ENCODE measurements at places on chromosomes 7 and 10. TPM values are rescaled to one million over a fixed set of nuclear protein-coding genes. Genes with fewer than 3 reads are reported as not detected.

DNA sequence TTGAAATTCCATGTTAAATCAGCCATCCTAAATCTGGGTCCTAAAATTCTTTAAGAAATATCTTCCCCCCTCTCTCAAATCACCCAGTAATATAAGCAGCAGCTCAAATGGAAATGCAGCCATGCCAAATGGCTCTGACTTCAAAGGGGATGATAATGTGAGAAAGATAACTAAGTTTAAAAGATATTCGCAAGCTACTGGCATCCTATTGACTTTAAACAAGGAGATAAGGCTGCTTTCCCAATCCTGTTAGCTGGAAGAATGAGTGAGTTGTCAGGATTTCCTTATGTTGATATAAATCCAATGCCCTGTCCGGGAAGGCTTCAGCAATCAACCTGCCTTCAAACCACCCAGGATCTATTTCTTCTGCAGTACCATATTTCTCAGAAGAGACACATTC, 172.0 kb downstream of the FANK1 start:
- DNase-seq: no peak

- DNase-seq: no peak
Measured at GRCh38 chr10:52523696-52524095, 209.6 kb downstream of the DKK1 start.

- no peak for DNase-seq
Measured at GRCh38 chr7:36944838-36945237, 220.5 kb upstream of the AOAH start.

DNA sequence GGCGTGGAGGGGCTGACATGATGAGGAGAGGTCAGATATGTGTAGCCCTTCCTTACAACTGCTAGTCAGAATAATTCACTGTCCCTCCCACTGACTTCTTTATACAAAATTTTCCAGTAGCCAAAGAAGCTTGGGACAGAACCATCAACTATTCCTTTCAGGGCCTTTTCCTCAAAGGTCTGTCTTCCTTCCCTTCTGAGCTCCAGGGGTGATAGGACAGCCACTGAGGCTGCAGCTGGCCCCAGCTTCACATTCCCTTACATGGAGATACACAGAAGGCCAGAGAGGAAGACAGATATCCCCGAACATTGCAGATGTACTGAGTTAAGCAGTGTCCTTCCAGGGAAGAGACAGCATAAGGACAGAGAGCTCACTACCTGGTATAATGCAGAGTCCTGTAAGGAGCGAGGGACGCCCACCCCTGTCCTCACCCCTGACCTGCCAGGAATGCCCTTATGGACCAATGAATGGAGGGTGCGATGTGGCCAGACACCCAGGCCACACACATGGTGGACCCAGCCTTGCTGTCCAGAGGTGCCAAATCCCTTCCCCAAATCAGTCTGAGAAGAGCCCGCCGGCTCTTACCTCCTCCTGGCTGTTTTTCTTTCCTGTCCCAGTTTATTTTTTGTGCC, 754.7 kb downstream of the GRID1 start:
- no peak for DNase-seq

Gene SPACDR
- total RNA-seq: not detected

Gene ABCB1
- 0.29 TPM for total RNA-seq

Gene LLCFC1
- not detected for total RNA-seq

Gene CALML5
- total RNA-seq: not detected

Data from LHCN-M2 (cell line).